ELR (cell line): ENCODE measurements at places on chromosomes 1 and 21.
A peak's percentile ranks its signal among the peaks of the same experiment; 100 is the strongest.

- no peak for DNase-seq
Observed at GRCh38 chr1:1629430-1630190, 2.4 kb upstream of the MMP23B start.

DNA sequence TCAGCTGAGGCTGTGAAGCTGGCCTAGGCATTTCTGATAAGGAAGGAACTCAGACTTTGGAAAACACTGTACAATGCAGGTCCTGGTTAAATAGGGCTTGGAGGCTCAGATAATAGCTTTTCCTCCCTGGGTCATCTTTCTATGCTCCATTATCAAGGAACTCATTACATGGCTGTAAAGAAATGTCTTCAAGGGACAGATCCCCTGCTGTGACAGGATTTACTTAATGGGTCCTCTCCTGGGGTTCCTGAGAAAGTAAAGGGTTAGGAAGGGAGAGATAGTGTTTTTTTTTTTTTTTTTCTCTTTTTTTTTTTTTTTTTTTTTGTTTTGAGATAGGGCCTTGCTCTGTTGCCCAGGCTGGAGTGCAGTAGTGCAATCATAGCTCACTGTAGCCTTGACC lies 14.1 kb upstream of the SVBP start:
- no peak for DNase-seq

GRCh38 chr1:90780981-90781380 lies 63.9 kb upstream of the BARHL2 start:
- no peak for DNase-seq

DNA sequence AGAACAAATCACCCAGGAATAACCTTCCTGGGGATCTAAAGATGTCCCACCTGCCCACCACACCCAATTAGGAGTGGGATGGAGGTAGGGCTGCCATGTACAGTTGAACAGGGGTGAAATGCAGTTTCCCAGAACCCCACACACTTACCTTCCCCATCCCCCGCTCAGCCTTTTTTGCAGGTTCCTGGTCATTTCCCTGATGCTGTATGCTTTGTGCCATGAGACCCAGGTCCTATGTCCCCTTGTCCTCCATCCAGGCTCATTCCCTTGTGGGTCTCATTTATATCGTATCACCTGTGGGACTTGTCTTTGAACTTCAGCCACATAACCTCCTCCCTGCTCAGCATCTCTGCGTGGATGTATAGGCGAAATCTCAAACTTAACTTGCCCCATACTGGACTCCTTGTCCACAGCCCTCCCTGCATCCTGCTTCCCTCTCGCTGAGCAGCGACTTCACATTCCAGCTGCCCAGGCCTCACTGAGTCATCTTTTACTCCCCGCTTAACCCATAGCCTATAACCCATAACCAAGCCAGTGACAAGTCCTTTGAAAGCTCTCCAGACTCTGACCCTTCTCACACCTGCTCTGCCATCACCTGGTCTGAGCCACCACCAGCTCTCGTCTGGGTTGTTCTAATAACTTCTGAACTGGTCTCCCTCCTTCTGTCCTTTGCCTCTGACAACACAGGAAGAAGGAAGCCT lies 4.7 kb downstream of the LDLRAD2 start:
- DNase-seq = peak; percentile 84

- no peak for DNase-seq
Observed at GRCh38 chr1:9345922-9346321, 53.2 kb downstream of the SPSB1 start.

DNA sequence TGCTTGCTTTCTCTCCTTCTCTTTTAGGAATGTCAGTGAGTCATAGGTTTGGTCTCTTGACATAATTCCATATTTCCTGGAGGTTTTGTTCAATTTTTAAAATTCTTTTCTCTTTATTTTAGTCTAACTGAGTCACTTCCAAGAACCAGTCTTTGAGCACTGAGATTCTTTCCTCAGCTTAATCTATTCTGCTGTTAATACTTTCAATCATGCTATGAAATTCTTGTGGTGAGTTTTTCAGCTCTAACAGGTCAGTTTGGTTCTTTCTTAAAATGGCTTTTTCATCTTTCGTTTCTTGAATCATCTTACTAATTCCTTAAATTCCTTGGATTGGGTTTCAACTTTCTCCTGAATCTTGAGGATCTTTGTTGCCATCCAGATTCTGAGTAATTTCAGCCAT lies 321.0 kb downstream of the PTBP2 start:
- peak; percentile 72 for DNase-seq

GRCh38 chr1:44673675-44674112 lies 587 bp downstream of the TMEM53 start:
- no peak for DNase-seq

- no peak for DNase-seq
Observed at GRCh38 chr21:31136891-31137290, 98.6 kb upstream of the KRTAP19-8 start.

GRCh38 chr1:211343607-211344006 lies 17.0 kb downstream of the TRAF5 start:
- peak; percentile 25 for DNase-seq

- no peak for DNase-seq
Observed at GRCh38 chr1:206793620-206794019, 21.3 kb upstream of the IL10 start.

GRCh38 chr1:200380589-200381021 lies 29.2 kb downstream of the ZNF281 start:
- no peak for DNase-seq

DNA sequence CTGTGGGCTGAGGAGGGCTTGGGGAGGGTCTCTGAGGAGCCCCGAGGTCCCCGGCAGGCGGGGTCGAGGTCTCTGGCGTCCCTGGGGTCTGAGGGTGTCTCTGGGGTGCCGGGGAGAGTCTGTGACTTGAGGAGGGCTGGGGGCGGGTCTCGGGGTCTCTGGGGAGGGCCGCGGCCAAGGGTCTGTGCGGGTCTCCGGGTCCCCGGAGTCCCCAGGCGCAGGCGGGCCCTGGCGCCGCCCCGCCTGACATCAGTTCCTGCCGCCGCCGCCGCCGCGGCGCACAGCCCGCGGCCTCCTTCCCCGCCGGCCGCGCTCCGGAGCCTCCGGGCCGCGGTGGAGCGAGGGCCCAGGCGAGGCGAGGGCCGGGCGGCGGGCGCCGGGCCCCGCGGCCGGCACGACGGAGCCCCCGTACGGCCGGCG lies at the start of gene PLEKHM2:
Gene PLEKHM2 (plus strand): TSS at position 279 of the 420 bp plus-strand sequence. CDS start 239 bp downstream, outside the sequence.
- peak; percentile 54 for DNase-seq

- no peak for DNase-seq
Observed at GRCh38 chr1:54012863-54013262, 5.1 kb downstream of the LDLRAD1 start.

DNA sequence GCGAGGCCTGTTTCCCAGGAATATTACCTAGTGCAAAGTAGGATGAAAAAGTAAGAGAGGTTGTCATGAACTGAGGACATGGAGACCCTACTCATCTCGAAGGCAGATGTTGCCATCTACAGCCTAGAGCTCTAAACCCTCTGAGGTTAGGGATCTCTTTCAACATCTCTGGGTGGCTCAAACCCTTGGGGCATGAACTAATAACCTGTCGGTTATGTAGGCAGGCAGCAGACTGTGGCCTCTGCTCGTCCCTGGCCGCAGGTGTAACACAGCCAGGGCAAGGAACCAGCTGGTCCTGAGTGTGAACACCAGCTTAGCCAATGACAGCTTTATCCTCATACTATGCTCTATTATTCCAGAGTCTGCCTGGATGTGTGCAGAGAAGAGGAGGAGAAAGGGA lies 13.2 kb downstream of the CAPZB start:
- DNase-seq = no peak

- DNase-seq = peak; percentile 92
Observed at GRCh38 chr21:36478207-36478701, 1.7 kb downstream of the CLDN14 start.

DNA sequence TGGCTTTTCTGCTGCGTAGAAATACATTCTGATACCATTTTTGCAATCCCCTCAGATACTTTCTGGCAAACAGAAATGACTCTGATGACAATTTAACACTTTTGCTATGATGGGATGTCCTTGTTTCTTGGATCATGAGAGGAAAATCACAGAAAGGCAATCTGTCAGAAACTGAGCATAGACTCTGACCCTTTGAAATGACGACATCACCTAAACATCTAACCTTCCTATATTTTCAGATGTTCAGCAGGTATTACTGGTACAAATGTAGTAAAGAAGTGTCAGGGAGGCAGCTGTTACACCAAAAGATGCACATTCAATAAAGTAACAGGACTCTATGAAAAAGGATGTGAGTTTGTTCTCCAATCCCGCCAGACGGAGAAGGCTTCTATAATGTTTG lies 13.2 kb downstream of the CLCA1 start:
- no peak for DNase-seq

- no peak for DNase-seq
Observed at GRCh38 chr1:29094954-29095353, 28.7 kb downstream of the TMEM200B start.

DNA sequence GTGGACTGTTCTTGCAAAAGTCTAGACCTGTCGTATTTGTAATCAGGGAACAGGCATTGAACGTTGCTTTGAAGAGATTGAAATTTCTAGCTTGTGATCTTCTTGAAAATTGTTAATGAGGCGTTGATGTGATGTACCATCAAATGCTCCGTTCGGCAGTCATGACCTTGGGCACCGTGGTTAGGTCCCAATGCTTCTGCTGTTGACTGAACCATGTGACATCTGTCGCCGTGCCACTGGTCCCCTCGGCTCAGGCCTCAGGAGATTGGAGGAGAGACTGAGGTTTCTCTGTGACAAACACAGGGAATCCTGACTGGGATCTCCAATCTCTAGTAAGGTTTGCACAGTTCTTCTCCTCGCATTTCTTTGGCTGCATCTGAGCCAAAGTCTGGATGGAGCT lies 18.1 kb upstream of the KCNAB2 start:
- DNase-seq = no peak

DNA sequence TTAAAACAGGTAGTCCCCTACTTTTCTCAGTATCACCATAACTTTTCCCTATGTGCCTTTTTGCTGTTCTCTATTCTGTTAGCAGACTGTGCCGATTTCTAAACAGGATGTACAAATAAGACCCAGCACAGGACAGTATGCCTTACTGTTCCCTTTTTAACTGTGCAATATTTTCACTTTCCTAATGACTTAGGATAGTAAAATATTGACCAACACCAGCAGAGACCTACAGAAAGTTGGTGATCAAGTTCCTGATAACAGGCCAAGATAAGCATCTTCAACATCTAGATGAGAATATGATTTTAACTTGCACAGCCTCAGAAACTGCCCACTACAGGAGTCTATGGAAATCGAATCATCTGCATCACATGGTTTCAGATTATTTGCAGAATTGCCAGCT lies 42.0 kb downstream of the ADSS2 start:
- DNase-seq = no peak

DNA sequence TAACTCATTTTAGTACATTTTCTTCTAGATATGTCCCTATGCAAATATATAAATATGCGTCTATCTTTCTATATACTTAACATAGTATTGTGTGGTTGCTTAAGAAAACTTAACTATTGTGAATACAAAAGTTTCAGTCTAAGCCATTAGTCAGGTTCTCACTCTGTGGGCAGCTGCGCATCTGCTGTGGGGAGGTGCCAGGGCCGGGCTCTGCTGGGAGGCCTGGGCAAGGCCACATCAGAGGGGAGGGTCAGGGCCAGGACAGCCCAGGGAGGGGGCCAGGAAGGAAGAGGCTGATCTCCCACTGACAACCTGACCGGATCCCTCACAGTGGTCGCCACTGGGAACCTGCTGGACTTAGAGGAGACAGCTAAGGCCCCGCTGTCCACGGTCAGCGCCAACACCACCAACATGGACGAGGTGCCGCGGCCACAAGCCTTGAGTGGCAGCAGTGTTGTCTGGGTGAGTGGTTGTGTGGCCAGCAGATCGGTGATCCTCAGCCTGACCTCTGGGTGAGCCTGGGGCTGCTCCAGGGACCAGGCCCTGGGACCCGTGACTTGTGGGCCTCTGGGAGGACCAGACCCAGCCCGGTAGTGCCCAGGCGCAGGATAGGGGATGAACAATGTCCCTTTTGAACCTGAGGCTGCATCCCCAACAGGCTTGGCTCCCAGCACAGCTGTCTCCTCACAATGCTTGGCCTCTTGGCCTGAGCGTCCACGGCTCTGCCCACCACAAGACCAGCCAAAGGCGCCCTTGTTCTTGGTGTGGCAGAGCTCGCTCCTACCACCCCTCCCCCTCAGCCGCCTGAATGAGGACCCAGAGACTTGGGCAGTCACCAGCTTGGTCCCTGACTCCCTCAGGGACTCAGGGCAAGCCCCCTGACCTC lies 20.2 kb downstream of the LDLRAP1 start:
- DNase-seq = no peak

DNA sequence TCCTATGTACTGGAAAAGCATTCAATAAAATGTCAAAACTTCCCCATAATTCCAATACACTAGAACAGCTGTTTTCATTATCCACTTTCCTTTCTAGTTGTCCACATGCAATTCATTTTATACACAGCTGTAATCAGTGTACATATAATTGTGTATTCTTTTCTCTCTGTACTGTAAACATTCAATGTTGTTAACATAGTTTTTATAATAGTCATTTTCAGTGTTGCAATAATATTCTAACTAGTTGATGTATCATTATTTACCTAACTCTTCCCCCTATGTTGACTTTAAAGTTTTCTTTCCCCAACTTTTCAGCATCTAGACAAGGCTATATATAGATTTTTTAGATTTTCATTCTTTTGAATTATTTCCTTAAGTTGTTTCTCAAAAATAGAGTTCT lies 44.4 kb downstream of the DIPK1A start:
- DNase-seq = peak; percentile 66

- DNase-seq = no peak
Observed at GRCh38 chr1:218739426-218739825, 394.3 kb downstream of the TGFB2 start.

GRCh38 chr1:58798910-58799442 lies 15.1 kb upstream of the JUN start:
- no peak for DNase-seq

- DNase-seq = no peak
Observed at GRCh38 chr1:153550827-153551500, 1.9 kb upstream of the S100A3 start.

GRCh38 chr21:21722731-21723130 lies 724.5 kb downstream of the NCAM2 start:
- no peak for DNase-seq

- no peak for DNase-seq
Observed at GRCh38 chr1:45518910-45519309, 2.8 kb downstream of the PRDX1 start.

GRCh38 chr1:232413674-232414073 lies 216.3 kb downstream of the SIPA1L2 start:
- DNase-seq = no peak
